ENCODE measurements at places on chromosomes 12 and 14. TPM values are rescaled to one million over a fixed set of nuclear protein-coding genes. Genes with fewer than 3 reads are reported as not detected.
A peak's percentile ranks its signal among the peaks of the same experiment; 100 is the strongest.

- DNase-seq = no peak
Observed at GRCh38 chr12:32400114-32400672, 835 bp downstream of the FGD4 start.

DNA sequence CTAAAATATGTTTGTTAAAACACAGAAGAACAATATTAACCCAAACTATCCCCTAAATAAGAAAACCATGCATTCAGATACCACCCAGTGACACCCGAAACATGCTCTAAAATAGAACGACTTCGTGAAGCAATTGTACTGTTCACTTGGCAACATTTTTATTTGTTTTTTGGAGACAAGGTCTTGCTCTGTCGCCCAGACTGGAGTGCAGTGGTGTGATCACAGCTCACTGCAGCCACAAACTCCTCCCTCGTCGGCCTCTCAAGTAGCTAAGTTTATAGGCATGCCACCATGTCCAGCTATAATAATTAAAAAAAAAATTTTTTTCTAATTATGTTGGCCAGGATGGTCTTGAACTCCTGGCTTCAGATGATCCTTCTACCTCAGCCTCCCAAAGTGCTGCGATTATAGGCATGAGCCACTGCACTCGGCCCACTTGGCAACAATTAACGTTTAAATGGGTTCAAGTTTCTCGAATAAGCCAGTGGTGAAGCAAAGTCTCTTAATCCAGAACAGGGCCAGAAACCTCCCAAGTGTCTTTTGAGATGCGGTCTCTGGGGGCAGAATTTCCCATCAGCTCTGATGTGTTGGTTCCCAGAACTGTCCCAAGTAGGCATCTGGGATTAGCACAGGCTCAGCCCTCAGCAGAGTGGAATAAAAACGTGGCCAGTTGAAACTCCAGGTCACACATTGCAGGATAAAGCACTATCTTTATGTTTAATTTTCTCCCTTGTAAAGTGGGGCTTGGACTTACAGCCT, 74.5 kb downstream of the TMCC3 start:
- DNase-seq = peak; percentile 71

DNA sequence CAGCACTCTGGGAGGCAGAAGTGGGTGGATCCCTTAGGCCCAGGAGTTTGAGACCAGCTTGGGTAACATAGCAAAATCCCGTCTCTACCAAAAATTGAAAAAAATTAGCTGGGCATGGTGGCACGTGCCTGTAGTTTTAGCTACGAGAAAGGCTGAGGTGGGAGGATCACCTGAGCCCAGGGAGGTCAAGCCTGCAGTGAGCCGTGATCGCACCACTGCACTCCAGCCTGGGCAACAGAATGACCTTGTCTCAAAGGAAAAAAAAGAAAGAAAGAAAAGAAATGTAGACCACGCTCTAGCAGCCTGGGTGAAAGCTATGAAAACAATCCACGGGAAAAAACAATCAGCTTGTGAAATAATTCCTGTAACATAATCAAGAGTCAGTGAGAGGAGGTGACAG, 29.0 kb downstream of the SARNP start:
- DNase-seq = peak; percentile 27

- no peak for DNase-seq
Observed at GRCh38 chr12:46388427-46389021, 16.0 kb upstream of the SLC38A2 start.

GRCh38 chr12:116338064-116338846, 60.8 kb upstream of the MED13L start:
- no peak for DNase-seq

- DNase-seq = no peak
Observed at GRCh38 chr12:82176026-82176425, 182.2 kb downstream of the CCDC59 start.

DNA sequence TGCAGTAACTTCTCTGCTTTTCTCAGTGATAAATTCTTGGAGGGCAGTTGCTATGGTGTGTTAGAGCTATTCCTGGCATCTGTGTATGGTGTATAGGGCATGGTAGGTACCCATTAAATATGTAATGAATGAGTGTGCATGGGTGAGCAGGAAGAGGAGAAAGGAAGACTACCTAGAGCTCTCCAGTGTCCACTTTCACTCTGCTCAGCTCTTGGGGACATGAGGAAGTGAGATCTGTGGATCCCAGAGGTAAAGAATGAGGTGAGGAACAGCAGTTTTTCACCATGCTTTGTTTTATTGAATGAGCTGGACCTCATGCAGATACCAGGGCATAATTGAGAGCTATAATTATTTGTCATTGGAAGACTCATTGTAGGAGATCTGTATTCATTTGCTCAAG, 444.8 kb upstream of the RGS6 start:
- no peak for DNase-seq

DNA sequence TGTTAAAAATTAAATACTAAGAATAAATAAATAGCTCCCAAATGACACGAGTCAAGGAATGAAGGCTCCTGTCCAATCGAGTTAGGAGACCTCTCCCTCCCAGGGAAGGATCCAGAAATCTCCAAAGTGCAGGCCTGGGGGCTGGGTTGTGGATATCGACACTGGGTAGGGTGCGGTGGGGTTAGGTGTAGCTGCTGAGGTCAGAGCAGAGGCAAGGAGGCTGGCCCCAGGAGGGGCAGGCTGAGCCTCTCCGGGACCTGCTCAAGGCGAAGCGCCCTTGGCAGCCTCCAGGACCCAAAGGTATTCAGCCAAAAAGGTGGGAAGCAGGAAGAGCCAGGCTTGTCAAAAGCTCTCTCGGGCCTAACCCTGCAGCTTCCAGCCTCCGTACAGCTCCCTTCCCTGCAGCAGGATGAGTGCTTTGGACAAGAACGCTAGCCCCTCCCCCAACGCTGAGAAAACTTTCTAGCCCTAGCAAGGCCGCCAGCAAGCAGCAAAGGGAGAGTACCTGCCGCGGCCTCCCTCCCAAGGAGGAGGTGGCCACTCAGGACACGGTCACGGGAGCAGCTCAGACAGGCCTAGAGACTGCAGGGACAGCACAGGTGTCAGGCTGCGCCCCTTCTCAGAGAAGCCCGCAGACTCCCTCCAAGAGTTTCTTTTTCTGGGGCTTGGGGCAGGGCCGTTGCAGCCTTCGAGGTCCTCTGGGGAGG, 3.7 kb upstream of the PNMA1 start:
- DNase-seq = peak; percentile 67

- no peak for DNase-seq
Observed at GRCh38 chr12:18254081-18254480, 7.2 kb upstream of the PIK3C2G start.

GRCh38 chr12:77723308-77723707, 107.4 kb upstream of the NAV3 start:
- no peak for DNase-seq

DNA sequence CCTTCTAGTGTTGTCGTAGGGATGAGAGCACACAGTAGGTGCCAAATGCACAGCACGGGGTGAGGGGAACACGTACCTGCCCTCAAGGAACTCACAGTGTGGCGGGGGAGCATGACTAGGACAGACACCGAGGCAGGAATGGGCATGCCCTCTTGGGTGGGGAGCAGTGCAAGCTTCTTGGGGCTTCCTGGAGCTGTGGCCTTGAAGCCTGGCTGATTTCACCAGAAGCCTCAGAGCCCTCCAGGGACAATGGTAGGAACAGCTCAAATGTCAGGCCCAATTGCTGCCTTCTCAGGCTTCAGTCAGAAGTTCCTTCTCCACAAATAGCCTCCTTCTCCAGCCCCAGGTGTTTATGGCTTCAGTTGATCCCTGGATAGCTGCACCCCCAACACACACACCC, 43.4 kb downstream of the TEAD4 start:
- DNase-seq = no peak

DNA sequence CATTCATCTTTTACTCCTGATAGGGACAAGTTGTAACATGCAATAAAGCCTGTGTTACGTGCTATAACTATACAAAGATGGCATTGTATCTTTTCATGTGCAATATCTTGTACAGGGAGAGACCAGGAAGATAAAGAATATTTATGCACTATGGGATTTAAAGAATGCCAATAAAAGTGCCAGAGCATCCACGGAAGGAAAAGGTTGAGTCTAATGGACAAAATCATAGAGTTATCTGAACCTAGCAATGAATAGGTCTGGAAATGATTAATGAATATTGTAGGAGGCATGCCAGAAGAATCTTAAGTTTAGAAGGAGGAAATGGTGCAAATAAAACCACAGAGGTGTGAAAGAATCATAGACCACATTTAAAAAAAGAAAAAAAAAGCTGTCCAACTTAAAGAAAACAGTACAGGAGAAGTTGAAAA, 263.9 kb downstream of the KCNC2 start:
- DNase-seq = no peak

The CCDC177 gene
- total RNA-seq = not detected

The CBLN3 gene
- total RNA-seq = 2.8 TPM

The IRAK3 gene
- total RNA-seq = 21.3 TPM

The YARS2 gene
- total RNA-seq = 21.1 TPM

The P2RX4 gene
- 53.1 TPM for total RNA-seq

The KERA gene
- total RNA-seq = not detected

The ALDH2 gene
- total RNA-seq = 112 TPM
